Fibroblast of pulmonary artery (primary cell): ENCODE measurements at places on chromosomes 16 and 17.

GRCh38 chr16:82317411-82318167 is 147.6 kb upstream of the MPHOSPH6 start:
- no peak for DNase-seq

DNA sequence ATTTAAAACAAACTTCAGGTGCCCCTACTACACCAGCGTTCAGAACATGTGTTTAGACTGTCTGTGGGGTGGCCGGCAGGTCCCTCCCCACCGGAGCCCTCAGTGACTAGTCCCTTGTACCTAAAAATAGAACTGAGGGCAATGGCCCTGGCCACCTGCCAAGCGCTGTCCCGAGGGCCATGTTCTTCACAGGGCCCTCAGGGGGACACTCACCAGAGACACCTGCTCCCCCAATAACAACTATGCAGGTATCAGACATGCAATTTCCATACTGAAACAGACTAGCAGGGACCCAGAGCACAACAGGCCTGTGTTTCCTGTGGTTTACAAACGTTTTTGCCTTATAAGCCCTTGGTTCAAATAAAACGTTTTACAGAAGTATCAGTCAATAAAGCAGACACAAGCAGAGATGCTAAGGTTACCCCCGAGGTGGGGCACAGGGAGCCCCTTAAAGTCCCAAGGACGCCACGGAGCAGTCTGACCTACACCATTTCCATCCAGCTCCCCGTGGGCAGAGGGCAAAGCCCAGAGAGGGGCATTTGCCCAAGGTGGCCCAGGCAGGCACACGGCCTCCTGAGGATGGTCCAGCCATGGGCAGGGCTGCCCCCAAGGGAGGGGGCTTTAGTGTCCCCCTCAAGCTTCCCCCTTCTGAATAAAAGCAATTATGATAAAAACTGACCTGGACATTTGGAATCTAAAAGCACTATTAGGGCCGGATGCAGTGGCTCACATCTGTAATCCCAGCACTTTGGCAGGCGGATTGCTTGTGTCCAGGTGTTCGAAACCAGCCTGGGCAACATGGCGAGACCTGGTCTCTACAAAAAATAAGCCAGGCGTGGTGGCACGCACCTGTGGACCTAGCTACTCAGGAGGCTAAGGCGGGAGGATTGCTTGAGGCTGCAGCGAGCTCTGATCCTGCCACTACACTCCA is 896 bp upstream of the MYLK3 start:
- DNase-seq, result no peak

DNA sequence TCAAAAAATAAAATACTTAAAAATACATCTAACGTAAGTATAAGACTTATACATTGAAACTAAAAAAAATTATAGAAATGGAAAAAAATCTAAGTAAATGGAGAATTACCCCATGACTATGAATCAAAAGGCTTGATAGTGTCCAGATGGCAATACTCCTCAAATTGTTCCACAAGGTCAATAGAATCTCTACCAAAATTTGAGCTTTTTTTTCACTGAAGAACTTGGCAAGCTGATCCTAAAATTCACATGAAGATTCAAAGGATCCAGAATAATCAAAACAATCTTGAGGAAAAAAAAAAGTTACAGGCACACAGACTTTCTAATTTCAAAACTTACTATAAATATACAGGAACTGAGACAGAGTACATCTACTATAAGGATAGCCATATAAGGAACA is 448.4 kb upstream of the CDH11 start:
- DNase-seq, result peak; percentile 62

DNA sequence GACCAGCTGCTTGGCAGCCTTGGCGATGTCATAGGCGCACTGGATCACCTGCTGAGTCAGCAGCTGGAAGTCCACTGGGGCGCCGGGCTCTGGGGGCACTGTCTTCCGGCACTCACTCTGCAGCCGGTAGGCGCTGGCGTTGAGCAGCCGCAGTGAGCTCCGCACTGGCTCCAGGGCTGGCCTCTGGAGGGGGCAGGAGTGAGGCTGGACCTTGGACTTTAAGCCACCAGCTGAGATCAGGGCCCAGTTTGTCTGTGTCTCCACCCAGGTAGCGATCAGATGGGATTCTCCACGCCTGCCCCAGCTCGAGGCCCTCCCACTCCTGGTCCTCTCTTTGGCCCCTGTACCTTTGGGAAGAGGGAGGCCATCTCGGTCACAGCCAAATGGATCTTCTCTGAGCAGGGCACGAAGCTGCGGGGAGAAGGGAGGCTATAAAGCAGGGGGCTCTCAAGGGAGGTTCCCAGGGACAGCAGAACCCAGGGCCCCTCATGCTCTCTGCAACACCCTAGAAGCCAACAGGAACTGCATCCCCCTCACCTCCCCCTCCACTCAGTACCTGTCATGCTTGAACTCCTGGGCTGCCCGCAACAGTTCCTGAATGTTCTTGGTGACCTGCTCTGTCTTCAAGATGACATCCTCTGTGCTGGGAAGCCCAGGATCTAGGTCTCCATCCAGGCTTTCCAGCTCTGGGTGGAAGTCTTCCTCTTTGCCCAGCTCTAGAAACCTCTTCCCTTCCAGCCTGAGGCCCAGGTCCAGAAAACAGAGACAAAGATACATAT is 6.4 kb downstream of the TP53I13 start:
- DNase-seq, result no peak

DNA sequence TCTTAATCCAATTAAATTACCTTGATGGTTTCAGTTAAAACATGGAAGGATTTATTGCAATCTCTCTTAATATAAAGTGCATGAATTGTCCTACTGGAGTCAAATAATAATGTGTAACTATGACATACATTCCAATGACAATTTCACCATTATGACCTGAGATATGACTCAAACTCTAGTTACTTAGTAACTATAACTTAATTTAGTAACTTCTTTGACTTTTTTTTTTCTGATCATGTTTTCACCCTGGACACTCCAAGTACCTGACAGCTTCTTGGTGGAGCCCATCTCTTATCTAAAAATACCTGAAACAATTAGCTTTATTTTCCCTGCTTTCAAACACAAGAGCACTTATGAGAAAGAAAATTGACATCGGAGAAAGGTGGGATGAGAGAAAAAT is 123.7 kb downstream of the STX8 start:
- no peak for DNase-seq

DNA sequence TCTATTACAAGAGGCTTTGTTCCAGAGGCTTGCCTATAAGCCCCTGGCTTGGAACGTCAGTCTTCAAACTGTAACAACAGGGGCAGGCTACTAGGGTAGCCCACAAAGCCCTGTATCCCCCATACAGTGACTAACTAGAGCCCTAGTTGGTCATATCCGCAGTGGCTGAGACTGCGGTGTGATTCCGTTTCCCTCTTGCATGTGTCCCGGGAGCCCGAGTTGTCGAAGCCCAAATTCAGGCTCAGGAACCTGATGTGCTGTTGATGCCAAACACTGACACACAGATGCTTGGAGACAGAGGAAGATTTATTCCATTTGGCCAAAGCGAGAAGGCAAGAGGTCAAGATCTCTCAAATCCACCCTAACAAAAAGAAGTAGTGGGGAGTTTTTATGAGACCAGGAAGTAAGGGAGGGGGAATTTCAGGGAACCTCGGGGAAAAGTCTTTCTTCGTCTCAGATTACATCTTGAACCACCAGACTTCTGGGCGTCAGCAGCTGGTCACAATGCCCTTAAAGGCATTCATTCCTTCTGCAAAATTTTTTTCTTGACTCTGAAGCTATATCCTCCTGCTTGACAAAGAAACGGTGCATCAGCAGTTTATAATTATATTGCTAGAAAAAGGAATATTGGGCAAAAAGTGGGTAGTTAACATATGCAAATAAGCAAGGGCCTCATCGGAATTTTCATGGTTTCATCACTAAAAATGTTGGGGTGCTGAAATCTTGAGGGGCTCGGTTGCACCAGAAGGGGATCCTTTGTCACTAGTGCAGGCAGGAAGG is 879 bp downstream of the SLFN5 start:
- DNase-seq, result peak; percentile 65

GRCh38 chr17:19365833-19366636 is 3.5 kb upstream of the B9D1 start:
- no peak for DNase-seq

- DNase-seq, result no peak
These were observed 4.1 kb downstream of the SYNGR2 start for GRCh38 chr17:78172249-78173051.

DNA sequence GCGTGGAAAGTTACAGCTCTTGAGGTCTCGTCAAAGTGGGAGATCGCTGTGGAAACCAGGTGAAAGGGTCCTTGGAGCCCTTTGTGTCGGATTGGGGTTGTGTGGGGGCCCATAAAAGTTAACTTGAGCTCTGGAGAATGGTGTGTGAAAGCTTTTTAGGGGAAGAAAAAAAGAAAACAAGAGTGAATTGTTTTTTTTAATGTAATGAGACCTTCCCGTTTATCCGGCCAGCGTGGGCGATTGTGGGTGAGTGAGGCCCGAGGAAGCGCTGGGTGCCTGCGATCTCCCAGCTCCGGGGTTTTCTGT is 150.6 kb downstream of the MSI2 start:
- no peak for DNase-seq

GRCh38 chr17:65130832-65131231 is 6.3 kb upstream of the RGS9 start:
- no peak for DNase-seq

DNA sequence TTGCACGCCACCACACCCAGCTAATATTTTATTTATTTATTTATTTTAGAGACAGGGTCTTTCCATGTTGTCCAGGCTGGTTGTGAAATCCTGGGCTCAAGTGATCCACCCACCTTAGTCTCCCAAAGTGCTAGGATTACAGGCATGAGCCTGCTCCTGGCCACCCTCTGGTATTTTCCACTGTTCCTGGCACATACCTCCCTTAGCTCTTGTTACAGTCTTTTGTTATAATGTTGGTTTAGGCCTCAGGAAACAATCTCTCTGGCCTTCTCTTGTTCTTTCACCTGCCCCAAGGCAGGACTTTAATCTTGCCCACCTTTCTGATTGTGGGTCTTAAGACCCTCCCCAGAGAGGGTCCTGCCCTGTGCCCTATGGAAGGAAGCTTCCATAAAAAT is 3.6 kb upstream of the CYTH1 start:
- DNase-seq, result no peak

DNA sequence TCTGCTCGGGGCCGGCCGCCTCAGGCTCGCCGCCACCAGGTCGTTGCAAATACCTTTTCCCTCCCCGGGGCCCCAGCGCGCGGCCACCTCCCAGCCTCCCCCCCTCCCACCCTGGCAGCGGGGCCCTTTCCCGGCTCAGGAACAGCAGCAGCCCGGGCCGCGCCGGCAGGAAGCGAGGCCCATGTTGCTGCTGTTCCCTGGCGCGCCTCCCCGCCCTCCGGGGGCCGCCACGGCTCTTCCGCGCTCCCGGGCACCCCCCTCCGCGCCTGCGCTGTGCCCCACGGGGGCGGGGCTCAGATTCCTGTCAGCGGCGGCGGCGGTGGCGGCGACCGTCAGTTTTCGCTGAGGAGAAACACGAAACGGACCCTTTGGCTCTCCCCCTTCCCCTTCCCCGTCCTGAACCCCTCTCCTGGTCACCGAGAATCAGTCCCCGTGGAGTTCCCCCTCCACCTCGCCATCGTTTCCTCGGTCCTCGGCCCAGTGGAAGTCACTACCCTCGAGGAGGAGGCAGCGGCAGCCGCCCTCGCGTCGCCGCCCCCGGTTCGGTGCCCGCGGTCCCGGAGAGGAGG is at the start of gene NFAT5:
NFAT5 (plus strand) TSS at position 296 of the 569 bp plus-strand sequence. CDS start 336 bp downstream, outside the sequence.
- peak; percentile 86 for DNase-seq

- DNase-seq, result no peak
These were observed 14.1 kb downstream of the TBC1D16 start for GRCh38 chr17:80021600-80021999.

DNA sequence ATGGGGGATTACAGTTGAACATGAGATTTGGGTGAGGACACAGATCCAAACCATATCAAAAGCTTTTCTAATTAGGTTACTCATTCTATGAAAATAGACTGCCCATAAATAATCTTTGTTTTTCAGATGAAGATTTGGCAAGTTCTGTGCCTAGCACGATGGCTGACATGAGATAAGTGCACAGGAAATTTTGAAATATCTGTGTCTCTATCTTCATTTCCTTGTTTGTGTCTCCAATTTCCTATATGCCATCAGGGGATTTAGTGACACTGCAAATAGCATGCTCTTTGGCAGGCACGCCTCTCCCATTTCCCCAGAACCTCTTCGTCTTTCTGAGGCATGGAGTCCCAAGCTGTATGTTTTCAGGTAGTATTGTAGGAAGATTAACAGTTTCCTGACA is 544.6 kb downstream of the CDH13 start:
- no peak for DNase-seq

GRCh38 chr17:2395258-2396181 is 5.3 kb downstream of the MNT start:
- peak; percentile 36 for DNase-seq

- no peak for DNase-seq
These were observed 41.0 kb downstream of the FOXL1 start for GRCh38 chr16:86619239-86619794.

DNA sequence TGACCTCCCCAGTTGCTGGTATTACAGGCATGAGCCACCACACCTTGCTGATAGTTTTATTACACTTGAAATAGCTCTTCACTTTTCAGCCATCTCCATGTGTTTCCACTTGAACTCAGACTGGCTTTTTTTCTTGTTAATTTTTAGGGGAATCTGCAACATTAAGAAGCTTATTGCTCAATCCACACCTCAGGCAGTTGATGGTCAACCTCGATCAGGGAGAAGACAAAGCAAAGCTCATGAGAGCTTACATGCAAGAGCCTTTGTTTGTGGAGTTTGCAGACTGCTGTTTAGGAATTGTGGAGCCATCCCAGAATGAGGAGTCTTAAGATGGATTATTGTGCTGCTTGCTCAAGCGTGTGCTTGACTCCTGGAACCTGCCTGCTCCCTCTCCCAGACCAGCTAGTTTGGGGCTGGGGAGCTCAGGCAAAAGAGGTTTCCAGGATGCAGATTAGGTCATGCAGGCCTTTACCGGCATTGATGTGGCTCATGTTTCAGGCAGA is 8.6 kb downstream of the ZNHIT3 start:
- no peak for DNase-seq
